ENCODE measurements at places on chromosomes 11 and 22.

DNA sequence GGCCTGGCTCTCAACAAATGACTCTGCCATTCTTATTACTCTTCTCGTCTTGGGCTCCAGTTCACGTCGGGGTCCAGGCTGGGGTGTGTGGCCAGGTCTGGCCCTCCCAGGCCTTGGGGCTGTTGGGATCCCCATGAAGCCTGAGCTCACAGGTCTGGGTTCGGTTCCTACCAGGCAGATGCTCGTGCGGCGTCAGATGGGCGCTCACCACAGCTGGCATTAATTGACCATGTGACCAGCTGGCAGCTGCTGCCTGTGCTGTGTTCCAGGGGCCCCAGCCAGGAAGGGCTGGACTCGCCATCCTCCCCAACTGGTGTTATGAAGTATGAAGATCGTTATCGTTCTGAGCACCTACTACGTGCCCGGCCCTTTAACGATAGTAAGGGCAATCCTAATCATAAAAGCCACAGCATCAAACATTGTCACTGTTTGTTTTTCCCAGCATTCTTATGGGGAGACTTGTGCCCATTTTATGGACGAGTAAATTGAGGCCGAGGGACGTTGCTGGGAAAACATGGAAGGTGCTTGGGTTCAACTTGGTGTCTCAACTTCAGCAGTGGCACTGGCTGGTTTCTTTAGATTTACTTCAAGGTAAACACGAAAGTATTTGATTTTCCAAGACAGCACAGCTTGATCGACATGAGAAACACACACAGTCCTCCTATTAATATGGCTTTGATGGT lies 26.8 kb upstream of the CACNG2 start:
- DNase-seq: no peak

- DNase-seq: no peak
These were observed 154.2 kb downstream of the LARGE1 start for GRCh38 chr22:33766091-33766490.

DNA sequence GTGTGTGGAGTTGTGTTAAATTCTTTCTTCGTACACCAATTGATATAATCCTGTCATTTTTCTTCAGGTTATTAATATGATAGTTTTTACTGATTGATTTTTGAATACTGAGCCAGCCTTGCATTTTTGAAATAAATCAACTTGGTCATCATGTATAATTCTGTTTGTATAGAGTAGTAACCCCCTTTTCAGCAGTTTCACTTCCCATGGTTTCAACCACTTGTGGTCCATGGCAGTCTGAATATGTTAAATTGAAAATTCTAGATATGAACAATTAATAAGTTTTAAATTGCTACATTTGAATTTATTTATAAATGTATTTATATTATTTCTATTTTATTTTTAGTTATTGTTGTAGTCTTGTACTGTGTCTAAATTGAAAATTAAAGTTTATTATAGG lies 32.6 kb downstream of the MS4A6A start:
- DNase-seq: no peak

DNA sequence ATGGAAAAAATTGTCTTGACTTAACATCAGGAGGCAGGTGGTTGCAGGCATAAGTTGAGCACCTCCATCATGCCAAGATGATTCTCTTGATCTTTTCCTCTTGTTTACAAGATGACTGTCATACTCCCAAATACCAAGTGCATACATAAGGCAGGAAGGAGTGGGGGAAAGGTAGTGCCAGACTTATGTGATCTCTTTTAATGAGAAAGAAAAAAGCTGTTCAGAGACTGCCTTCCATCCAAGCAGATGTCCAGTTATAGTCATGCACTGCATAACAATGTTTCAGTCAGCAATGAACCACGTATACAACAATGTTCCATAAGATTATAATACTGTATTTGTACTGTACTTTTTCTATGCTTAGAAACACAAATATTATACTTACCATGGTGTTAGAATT lies 135.7 kb downstream of the EHF start:
- no peak for DNase-seq

- no peak for DNase-seq
These were observed 36.0 kb upstream of the CSNK1E start for GRCh38 chr22:38353142-38353629.

DNA sequence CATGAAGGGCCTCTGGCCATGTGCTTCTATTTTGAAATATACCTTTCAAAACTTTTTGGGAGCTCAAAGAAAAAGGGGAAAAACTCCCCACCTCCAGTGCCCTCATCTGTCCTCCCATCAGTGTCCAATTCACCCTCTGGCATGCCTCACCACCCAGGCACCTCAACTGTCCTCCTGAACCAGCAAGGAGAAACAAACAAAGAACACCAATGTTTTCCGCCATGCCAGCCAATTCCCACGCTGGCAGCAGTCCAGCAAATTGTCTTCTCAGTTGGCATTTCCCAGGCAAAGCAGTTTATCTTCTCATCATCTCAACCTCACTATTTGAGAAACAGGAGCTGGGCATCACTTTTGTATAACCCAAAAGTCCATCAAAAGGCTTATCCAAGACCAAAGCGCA lies 496.9 kb downstream of the SOX6 start:
- DNase-seq: no peak

DNA sequence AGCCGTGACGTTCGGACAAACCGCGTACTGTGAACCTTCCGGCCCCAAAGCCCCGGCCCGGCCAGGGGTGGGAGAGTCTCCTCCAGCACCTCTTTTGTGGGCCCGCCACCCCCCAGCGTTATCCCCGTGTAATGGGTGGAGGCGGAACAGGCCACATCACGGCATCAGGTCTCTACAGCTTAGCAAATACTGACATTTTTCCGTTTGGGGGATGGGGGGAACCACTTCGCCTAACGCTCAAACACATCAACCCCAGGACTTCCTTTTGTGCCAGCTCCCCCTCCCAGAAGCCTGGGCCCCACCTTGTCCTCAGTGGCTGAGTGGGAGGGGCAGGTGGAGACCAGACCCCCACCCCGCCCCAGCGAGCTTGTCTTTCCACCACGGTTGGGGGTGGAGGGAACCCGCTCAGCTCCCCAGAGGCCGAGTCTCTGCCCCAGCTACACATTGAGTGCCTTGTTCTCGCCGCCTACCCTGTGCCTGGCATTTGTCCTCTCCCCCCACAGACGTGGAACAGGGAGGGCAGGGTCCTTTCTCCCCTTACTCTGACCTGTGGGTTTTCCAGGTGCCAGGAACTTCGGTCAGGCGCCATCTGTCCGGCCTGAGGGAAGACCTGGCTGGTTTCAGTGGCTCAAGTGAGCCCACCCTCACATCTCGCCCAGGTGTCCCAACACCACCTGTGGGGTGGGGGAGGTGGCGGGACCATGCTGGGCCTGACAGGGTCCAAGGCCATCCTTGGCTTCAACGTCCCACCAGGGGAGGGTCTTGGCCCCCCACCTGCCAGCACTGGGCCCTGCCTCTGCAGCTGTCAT lies 29.6 kb downstream of the SBF1 start:
- no peak for DNase-seq

Data from NCI-H774 (cell line).